ENCODE measurements at places on chromosomes 7 and 10.

DNA sequence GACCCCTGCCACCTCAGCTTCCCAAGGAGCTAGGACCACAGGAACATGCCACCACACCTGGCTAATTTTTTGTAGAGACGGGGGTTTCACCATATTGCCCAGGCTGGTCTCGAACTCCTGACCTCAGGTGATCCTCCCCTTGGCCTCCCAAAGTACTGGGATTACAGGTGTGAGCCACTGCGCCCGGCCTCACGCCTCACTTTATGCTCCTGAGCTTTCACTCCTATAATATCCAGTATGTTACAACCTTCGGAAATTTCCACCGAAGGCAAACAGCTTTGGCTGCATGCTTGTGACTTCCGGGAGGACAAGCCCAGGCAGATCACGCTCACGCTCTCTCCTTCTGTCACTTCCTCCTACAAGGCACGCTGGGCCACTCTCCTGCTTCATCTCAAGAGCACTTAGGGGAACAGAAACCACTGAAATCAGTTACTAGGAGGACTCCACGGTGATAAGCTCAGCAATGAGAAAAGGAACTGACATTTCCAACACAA lies 4.4 kb upstream of the MAD1L1 start:
- no peak overlapping the region for H3K27ac ChIP-seq
- H3K36me3 ChIP-seq = peaks cover 8% of the 10 kb centered on the region
- DNase-seq = no peak
- peaks cover 13% of the 10 kb centered on the region for H3K4me1 ChIP-seq
- no peak overlapping the region for H3K4me3 ChIP-seq
- H3K27me3 ChIP-seq = no peaks in the 10 kb centered on the region

DNA sequence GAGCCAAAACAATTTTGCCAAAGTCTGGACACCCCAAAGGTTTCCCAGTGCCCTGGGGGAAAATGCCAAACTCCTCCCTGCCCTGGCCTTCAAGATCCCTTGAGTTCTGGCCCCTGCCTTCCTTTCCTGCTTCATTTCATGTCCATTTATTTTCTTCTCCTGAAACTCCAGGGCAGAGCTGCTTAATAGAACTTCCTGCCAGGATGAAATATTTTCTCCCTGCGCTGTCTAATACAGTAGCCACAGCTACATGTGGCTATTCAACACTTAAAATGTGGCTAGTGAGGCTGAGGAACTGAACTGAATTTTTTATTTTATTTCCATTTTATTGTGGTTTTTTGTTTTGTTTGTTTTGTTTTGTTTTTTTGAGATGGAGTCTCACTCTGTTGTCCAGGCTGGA lies 49.6 kb downstream of the COL13A1 start:
- no peaks in the 10 kb centered on the region for H3K4me1 ChIP-seq
- no peak overlapping the region for H3K4me3 ChIP-seq
- peaks cover 6% of the 10 kb centered on the region for H3K27me3 ChIP-seq

- no peak for DNase-seq
- H3K4me3 ChIP-seq = no peak overlapping the region
- H3K4me1 ChIP-seq = peaks cover 10% of the 10 kb centered on the region
- peaks cover 8% of the 10 kb centered on the region for H3K36me3 ChIP-seq
- no peaks in the 10 kb centered on the region for H3K27me3 ChIP-seq
Measured at GRCh38 chr7:66558660-66559465, 69.8 kb upstream of the KCTD7 start.

DNA sequence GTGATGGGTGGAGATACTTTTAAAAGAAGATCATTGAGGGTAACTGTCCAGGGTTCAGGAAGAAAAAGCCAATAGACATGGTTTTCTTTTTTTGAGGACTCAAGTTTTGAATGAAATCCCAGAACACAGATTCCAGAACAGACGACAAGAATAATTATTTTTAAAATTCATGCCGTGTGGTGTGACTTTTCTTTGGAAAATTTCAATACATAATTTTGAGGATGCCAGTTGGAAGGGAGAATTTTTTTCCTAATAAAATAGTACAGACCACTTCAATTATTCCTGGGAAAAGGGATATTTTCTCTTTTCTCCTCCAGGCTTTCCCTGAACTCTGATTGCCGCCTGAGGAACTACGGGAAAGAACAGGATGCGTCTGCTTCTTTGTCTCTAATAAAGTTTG lies 951.4 kb downstream of the KCNMA1 start:
- H3K36me3 ChIP-seq = no peaks in the 10 kb centered on the region
- H3K27me3 ChIP-seq = no peaks in the 10 kb centered on the region
- no peak for DNase-seq
- no peaks in the 10 kb centered on the region for H3K4me1 ChIP-seq
- no peak overlapping the region for H3K27ac ChIP-seq

GRCh38 chr10:44416936-44417335 lies 32.0 kb upstream of the CXCL12 start:
- H3K4me1 ChIP-seq = peaks cover 6% of the 10 kb centered on the region
- DNase-seq = no peak
- no peak overlapping the region for H3K4me3 ChIP-seq
- H3K36me3 ChIP-seq = peaks cover 3% of the 10 kb centered on the region

DNA sequence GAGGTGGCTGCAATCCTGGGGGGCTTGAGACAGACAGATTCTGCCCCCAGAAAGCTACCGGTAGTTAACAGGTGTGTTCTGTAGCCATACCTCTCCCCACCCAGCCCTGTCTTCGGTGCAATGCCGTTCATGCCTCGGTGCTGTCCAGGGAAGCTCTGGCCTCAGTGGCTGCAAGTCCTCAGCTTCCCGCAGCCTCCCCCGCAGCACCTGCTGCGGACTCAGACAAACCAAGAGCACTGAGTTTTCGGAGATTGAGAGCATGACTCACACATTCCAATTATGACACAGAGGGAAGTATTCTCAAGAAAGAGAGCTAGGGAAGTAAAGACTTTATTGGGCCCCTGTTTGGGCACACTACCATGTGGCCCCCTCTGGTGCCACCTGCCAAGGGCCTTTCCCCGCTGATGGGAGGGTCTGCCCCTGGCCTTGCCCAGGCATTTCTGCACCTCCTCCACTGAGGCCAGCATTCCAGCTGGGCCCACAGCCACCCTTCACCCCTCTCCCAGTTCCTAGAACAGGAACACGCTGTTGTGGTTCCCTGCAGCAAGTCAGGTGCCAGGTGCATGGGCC lies 30.2 kb upstream of the EZH2 start:
- H3K27me3 ChIP-seq = peaks cover 5% of the 10 kb centered on the region
- peaks cover 29% of the 10 kb centered on the region for H3K4me1 ChIP-seq
- H3K27ac ChIP-seq = peak overlapping the region; percentile 67
- H3K36me3 ChIP-seq = no peaks in the 10 kb centered on the region
- no peak for DNase-seq

- peak overlapping the region; percentile 99 for H3K27ac ChIP-seq
- H3K4me1 ChIP-seq = peaks cover 53% of the 10 kb centered on the region
- H3K4me3 ChIP-seq = peak overlapping the region; percentile 99
- peaks cover 27% of the 10 kb centered on the region for H3K36me3 ChIP-seq
Measured at GRCh38 chr10:100184426-100184825, 1.4 kb downstream of the ERLIN1 start.
